ENCODE measurements at places on chromosomes 16 and 17.
A peak's percentile ranks its signal among the peaks of the same experiment; 100 is the strongest.

DNA sequence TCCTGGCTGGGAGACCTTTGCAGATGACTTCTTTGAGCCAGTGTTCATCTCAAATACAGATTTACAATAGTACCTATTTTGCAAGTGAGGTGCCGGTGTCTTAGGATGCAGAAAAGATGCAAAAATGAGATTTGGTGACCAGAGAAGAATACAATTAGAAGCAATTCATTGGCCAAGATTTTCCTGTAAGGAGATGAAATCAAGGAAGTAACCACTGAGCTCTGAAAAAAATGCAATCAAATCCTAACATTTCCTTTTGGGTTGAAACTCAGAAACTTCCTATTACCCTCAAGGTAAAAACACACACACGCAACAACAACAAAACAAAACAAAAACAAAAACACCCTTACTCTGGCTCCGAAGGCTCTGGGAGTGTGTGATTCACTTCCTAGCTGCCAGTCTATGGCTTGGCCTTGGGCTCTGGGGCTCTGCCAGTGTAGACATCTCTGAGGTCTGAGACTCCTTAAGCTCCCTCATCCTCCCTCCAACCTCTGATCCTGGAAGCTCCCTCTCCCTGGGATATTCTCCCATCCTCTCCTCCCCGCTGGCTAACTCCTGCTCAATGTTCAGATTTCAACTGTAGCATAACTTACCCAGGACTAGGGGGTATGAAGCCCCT, 16.8 kb upstream of the MT4 start:
- DNase-seq, result no peak

DNA sequence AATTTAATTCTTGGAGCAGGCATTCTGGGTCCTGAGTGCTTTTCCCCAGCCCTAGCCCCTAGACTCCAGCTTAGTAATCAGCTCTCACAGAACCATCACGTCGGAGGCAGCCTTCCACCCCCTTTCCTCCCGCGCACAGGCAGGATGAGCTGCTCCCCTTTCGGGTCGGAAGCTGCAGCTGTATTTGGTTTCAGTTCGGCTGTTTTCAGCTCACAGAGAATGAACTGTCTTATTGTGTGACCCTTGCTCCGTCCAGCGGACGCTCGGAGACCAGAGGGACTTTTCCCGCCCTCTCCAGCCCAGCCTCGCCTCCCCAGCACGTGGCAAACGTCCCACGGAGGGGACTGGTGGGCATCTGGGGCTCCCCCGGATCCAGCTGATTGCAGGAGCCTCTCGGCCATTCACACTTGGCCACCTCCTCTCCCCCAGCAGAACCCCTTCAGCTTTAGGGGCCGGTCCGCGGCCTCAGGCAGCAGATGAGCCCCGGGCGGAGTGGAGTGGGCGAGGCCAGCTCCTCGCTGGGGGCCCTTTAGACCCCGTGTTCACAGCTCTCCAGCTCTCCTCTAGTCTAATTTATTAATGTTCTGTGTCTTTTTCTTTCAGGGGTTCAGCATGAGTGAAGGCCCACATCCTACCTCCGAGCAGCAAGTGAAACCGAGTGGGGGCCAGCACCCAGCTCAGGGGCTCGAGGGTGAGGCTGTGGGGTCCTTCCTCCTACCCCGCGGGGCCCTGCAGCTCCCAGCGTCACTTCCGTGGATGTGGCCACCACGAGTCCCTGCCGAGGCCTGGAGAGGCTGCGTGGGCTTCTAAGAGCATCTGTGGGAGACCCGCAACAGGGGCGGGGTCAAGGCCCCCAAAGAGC, 863 bp upstream of the UTS2R start:
- no peak for DNase-seq

DNA sequence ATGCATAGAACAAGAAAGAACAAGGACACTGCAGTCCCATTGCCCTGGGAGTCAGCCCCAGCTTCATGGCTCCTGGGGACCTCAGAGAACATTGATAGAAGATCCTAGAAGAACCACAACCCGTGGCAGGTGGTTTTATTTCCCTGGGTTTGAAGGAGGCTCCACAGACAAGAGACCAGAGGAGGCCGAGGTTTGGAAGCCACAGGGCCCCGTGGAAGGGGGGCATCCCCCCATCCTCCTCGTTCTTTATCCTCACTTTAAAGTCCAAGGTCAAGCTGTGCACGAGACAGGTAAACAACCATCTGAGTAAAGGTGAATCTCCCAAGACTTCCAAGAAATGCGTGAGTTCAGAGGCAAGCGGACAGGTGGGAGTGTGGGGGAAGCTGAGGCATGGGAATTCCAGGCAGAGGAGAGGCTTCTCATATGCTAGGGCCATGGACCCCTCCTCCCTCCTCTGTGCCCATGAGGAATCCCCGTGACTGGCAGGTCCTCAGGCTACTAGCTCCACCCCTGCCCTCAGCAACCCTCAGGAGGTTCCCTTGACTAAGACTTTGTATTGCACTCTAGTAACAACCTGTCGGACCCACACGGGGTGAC, 849 bp upstream of the SULT1A1 start:
- no peak for DNase-seq

GRCh38 chr16:54370278-54371040, 83.9 kb upstream of the IRX3 start:
- no peak for DNase-seq

GRCh38 chr16:61074324-61074723, 961.9 kb downstream of the CDH8 start:
- no peak for DNase-seq

GRCh38 chr16:75402821-75403475, 30.4 kb downstream of the CFDP1 start:
- DNase-seq, result peak; percentile 59

GRCh38 chr17:80817321-80817845, 174.3 kb upstream of the CHMP6 start:
- DNase-seq, result no peak

DNA sequence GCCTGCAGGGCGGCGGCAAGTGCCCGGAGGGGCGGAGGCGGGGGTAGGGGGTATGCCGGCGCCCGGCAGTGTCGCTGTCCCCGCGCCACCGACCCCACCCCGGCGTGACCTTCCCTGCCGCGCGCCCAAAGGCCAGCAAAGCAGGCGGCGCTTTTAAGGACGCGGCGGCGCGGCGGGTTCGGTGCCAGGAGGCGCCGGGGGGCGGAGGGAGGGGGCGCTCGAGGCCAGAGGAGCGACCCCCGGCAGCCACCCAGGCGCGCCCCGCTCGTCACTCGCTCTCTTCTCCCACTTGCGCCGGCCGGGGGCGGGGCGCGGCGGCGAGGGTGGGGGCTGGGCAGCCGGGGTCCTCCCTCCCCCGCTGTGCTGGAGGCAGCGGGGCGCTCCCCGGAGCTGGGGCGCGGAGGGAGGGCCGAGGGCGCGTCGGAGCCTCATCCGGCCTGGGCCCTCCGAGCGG, 8.6 kb upstream of the BAHCC1 start:
- DNase-seq, result no peak

- peak; percentile 48 for DNase-seq
Measured at GRCh38 chr16:11354733-11355574, 9.7 kb downstream of the RMI2 start.

GRCh38 chr17:1003633-1003971, 6.7 kb downstream of the TIMM22 start:
- no peak for DNase-seq

DNA sequence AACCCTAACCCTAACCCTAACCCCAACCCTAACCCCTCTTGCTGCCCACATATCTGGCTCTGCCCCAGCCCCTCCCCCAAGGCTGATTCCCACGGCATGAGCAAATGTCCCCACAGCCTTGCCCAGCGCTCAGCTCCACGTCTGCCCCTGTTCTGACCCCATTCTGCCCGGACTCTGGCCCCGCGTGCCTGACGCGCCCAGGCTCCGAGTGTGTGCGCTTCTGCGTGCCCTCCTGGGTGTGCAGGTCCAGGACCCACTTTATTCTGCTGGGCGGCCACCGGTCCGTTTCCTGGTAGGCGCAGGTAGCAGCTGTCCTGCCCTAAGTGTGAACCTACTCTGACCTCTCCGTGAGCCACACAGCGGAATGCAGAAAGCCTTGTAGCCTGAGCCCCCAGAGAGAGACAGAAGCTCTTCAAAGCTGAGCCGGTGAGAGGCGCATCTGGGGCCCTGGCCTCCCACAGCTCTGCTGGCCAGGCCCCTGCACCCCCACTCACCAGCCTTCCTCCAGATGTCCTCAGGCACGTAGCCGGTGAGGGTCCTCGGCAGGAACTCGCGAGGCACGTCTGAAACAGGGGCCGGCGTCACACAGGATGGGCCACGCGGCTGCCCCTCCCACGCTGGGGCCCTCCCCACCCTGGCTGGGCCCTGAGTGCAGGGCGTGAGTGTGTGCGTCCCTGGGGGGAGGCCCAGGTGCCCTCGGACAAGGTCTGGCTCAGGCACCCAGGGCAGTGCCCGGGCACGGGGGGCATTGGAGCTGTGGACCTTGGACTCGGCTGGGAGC, 14.0 kb upstream of the PABPN1L start:
- DNase-seq, result no peak

DNA sequence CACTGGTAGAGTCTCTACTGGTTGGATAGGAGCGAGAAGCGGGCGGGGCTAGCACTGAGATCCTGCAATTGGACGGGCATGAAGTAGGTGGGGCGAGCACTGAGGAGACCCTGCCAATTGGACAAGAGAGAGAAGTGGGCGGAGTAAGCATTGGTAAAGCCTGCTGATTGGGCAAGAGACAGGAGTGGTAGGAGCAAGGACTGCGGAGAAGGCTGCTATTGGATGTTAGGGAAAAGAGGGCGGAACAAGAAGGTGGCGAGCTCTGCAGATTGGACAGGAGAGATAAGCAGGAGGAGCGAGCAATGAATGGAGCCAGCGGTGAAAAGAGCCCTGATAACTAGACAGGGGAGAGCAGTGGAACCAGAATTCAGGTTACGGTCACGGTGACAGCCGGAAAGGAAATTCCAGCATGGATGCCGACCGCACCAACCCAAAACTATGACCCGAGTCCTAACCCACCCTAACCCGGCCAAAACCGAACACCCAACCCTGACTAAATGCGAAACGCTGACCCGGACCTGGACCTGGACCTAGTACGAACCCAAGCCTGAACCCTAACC, 4.8 kb downstream of the SCGB1C2 start:
- no peak for DNase-seq

DNA sequence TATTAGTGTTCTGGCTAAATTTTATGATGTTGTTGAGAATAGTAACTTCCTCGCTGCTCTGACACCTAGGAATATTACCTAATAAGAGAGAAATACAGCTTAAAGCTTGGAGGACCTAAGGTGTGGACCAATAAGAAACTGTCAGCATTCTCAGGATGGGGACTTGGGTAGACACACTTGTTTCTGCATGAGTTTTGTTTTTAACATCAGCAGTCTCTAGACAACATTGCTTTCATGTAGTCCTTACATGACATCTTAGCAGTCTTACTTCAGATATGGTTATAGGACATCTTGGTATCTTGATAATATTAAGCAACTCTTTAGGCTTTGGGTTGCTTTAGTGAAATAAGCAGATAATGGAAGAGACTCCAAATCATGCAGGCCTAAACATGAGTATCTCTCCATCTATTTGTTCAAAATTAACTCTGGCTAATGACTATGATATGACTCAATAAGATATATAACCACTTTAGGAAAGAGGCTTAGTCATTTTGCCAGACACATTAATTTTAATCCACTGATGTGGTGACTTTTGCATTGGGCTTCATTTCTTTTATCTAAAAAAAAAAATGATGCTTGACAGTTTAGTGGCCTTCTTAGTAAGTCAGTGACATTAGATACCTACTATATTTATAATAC, 84.5 kb downstream of the WNT3 start:
- DNase-seq, result no peak

- no peak for DNase-seq
Measured at GRCh38 chr17:28725660-28726225, 290 bp downstream of the TLCD1 start.

- DNase-seq, result no peak
Measured at GRCh38 chr17:74226252-74226651, 12.9 kb downstream of the TTYH2 start.

DNA sequence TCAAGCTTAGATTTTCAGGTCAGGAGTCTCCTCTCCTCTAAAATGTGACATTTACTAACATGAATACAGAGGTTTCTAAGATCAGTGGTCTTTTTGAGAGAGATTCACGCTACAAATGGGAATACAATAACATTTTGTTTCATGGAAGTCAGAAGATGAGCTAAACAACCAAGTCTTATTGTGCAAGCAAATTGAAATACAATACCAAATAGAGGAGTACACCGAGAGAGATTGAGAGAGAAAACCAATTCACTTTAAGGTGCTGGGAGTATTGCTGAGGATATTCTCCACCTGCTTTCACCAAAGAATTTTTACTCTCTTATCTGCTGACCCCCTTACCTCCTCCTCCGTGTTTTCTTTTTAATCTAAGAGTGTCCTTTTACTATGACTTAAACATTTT, 11.5 kb downstream of the VEZF1 start:
- DNase-seq, result no peak

- DNase-seq, result no peak
Measured at GRCh38 chr17:72850410-72851118, 241.9 kb downstream of the SLC39A11 start.

DNA sequence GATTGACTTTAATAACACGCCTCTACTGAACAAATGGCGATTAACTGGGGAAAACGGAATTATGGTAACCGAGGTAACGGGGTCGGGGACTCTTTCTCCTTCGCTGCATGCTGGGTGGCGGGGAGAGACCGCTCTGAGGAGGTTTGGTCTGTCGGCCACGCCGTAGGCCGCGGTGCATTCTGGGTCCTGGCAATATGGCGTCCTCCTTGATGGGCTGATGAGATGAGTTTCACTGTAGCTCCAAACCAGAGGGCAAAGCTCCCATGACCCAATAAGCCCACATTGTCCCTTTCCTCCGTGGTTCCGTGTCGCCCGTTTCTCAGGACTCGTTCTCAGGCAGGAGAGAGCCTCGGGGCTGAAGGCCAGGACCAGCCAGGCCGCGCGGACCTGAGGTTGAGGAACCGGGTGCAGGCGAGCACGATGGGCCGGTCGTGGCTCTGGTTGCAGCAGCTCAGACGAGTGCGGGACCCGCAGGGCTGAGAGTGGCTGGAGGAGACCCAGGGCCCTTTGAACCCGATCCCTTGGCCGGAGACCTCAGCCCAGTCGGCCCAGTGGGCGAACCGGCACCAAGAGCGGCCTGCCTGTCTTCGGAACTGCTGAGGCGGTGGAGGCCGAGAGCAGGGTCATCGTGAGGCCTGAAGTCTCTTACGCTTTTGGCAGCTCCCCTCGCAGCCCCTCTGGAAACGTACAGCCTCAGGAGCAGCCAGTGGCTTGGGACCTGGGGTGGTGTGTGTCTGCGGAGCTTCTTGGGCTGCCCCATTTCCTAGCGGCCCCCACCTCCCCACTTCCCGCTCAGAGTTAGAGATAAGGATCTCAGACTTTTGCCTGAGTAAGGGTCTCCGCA, at the start of gene RPTOR:
Gene RPTOR (plus strand): TSS at position 184 of the 844 bp plus-strand sequence. CDS start 792 bp downstream, outside the sequence.
- peak; percentile 93 for DNase-seq

- DNase-seq, result no peak
Measured at GRCh38 chr16:27204312-27204915, 1.1 kb downstream of the KDM8 start.

- DNase-seq, result no peak
Measured at GRCh38 chr16:66751053-66751302, 431 bp downstream of the DYNC1LI2 start.

GRCh38 chr17:1957037-1957436, 68.1 kb downstream of the RTN4RL1 start:
- no peak for DNase-seq

GRCh38 chr17:72654706-72655105, 437.8 kb downstream of the SLC39A11 start:
- DNase-seq, result no peak

GRCh38 chr17:82804442-82805191, 35.2 kb downstream of the ZNF750 start:
- DNase-seq, result no peak

GRCh38 chr17:81928544-81929252, 1.2 kb upstream of the MAFG start:
- DNase-seq, result peak; percentile 37

- no peak for DNase-seq
Measured at GRCh38 chr16:24713379-24713778, 16.1 kb upstream of the TNRC6A start.
